BJ (cell line): ENCODE measurements at places on chromosomes 3 and 15. TPM values are rescaled to one million over a fixed set of nuclear protein-coding genes. Genes with fewer than 3 reads are reported as not detected.

DNA sequence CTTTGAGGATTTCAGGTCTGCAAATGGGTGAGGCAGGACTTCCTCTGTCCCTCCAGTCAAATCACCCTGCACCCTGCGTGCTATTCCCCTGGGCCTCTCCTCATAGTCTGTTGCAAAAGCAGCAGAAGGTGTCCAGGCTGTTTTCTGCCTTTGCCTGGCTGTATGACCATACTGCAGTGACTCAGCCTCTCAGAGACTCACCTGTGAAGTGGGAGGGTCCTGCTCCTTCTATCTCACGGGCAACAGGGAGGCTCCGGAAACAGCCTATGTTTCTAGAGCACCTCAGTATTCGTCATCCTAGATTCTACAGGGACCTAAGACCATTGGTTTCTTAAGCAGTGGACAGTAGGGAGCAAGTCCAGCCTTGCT lies 216.4 kb downstream of the TLE3 start:
- no peak for DNase-seq

- no peak for DNase-seq
Measured at GRCh38 chr15:94298364-94298763, 67.0 kb downstream of the MCTP2 start.

GRCh38 chr3:194184265-194184751 lies 48.4 kb downstream of the HES1 start:
- DNase-seq: no peak

GRCh38 chr3:42725454-42725853 lies 22.9 kb upstream of the HHATL start:
- DNase-seq: no peak

GRCh38 chr3:175512700-175513099 lies 653.6 kb downstream of the NAALADL2 start:
- DNase-seq: no peak

- no peak for DNase-seq
Measured at GRCh38 chr3:42276141-42277132, 10.5 kb upstream of the CCK start.

GRCh38 chr3:149900322-149900721 lies 70.4 kb downstream of the PFN2 start:
- DNase-seq: no peak

DNA sequence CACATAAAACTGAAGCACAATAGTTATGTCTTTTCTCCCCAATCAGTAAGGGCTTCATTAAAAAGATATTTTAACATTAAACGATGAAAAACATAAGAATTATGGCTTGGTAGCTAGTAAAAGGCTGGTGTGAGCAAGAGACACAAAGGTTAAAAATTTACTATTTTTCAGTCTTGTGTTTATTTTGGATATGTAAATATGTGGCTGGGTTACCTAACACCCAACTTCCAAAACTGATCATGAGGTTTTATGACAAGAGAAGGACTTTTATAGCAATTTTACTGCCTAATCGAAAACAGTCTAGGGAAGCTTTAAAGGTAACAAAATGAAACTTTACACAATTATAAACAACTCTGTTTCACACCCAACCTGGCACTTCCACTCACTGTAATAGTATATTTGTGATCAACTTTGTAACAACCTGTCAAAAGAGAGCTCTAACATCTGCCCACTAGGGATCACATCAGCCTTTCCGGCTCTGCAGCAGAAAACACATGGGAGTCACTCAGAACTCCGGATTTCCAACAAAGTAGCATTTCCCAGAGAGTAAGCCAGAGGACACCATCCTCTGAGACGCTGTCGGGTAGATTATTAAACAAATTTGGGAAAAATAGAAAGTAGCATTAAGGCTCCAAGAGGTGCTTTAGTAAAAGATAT lies 123.4 kb upstream of the C2CD4B start:
- DNase-seq: no peak

GRCh38 chr3:192896208-192896607 lies 21.4 kb downstream of the MB21D2 start:
- DNase-seq: no peak

GRCh38 chr15:85131915-85132314 lies 150.3 kb downstream of the PDE8A start:
- no peak for DNase-seq

DNA sequence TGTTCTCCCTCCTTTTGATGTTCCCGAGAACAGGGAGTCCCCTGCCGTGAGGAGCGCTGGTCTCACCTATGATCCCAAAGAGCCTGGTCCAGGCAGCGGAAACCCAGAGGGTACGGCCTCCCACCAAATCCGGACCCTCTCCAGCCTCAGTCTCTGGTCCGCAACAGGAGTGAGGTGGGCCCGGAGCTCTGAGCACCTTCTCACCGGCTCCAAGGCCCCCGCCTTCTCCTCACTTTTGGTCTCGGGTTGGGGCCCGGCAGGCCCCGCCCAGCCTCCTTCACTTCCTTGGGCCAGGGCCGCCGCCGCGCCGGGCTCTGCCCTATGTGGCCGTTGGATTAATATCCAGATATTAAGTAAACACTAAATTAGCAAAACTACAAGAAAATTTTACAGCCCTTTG lies 5.7 kb upstream of the SKOR1 start:
- no peak for DNase-seq

DNA sequence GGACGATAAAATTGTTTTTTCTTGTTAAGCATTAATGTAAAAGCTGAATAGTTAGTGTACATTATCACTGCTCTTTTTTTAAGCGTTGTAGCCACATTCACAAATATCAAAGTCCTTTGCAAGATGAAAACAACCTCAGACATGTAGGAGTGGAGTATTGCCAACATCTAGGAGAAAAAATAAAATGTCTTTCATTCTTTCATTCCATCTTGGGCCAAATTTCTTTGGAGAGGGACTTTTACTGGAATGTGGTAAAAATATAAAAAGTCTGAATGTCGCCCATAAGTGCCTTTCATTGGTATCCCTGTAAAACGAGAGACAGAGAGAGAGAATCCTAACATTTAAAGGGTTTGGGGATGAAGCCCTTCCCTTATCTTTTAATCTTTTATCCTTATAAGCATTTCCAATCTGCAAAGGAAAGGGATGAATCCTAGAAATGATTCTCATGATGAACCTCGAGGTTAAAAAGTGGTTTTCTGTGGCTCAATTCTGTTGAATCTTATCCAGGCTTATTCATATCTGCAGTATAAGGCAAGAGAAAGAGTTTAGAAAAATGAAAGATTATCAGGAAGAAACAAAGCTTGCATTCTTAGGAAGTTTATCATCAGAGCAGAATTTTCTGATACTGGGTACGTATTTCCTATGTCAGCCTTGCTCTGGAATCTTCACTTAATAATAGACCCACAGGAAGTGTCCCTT lies 1031.7 kb downstream of the MCTP2 start:
- DNase-seq: peak; percentile 70

- no peak for DNase-seq
Measured at GRCh38 chr15:99137111-99137546, 32.2 kb downstream of the SYNM start.

DNA sequence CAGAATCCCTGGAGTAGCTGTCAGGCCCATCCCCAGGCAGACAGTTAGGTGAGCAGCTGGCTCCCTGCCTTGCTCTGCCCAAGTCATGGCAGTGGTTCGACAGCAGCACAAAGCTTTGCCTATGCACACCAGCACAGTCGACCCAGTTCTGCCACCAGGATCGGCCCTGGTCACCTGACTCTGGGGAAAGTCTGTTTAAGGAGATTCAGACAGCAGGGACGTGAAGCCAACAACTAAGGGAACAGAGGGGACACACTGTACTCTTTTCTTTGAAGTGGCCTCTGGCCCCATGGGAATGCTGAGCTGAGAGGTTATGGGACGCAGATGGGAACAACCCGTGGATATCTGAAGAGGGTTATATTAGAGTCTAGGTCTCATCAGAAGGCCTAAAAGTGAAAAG lies 134.8 kb downstream of the CHDH start:
- no peak for DNase-seq

DNA sequence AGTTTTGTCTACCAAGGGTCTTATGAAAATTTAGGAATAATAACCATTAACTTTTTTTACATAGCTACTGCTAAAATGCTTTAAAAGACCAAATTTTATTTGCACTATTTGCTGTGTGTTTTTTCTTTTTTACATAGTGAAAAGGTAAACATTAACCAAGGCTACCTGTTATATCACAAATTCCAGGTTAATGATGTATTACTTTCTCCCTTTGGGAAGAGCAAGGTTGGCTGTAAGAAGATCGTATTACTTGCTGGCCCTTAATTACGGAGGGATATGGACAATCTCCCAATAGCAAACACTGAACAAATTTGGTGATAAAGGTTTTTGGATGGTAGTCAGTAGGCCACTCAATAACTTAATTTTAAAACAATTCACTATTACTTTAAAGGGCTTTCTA lies 22.4 kb downstream of the LRRC58 start:
- DNase-seq: no peak

- DNase-seq: no peak
Measured at GRCh38 chr3:117282566-117282965, 573.0 kb downstream of the TUSC7 start.

- DNase-seq: no peak
Measured at GRCh38 chr3:127748754-127749327, 73.5 kb downstream of the MGLL start.

- no peak for DNase-seq
Measured at GRCh38 chr15:39447881-39448280, 133.0 kb upstream of the THBS1 start.

DNA sequence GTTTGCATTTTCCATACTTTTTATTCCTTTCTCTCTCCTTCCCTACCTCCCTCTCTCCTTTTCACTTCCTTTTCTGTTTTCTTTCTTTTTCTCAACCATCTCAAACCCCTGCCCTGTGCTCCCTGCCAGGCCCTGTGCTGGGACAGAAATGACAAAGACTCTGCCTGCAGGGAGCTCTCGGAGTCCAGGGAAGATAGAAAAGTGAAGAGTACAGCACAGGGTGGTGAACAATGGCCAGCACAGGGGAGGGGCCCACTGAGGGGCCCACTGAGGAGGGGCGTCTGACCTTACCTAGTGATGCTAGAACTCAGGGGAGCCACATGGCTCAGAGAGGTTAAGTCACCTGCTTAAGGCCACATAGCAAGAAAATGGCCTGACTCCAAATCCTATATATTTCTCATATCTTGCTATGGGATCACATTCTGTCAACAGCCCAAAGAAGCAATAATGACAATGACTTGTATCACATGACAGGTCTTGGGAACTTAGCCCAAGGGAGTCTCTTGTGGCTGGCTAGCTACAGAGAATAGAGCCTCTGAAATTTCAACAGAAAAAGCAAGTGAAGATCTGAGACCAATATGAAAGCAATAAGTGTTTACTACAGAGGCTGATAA lies 44.3 kb upstream of the ATP2B2 start:
- DNase-seq: no peak

- DNase-seq: peak; percentile 41
Measured at GRCh38 chr3:158918008-158918407, 116.2 kb downstream of the MFSD1 start.

DNA sequence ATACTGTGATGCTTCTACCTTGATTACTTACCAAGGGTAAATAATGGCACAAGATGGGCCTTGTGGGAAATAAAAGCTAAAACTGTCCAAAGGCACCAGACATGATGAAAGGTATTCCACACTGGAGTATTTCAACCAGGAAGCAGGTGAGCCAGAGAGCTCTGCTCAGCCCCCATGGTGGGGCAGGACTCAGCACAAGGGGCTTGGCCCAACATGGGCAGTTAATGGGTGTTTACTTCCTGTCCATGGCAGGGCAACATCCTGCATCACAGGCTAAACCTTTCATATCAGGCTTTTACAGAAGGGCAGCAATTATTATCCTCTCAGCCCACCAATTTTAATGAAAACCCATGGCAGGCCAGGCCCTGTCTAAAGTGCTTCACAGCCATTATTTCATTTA lies 38.2 kb downstream of the MAGI1 start:
- no peak for DNase-seq

- DNase-seq: no peak
Measured at GRCh38 chr3:194375473-194376240, 6.1 kb upstream of the LRRC15 start.

DNA sequence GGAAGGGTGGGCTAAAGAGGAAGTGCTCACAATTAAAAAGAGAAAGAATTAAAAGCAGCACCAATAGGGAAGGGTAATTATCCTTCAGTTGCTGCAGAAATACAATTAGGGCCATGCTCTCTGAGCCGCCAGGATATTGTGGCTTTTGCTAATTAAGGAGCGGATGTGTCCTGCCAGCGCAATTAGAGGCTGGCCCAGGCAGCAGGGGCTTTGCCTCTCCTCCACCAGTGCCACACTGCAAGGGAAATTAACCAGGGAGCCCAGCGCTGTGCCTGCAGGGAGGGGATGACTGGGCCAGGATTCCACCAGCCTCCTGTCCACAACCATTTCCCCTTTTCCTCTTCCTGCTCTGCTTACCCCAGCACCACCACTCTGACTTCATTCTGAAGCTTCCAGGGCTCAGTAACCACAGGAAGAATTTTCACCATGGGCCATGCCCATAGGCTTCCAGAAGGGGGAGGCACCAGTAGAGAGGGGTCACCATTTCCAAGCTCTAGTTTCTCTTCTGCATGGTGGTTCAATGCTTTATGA lies 10.4 kb upstream of the AEN start:
- no peak for DNase-seq

DNA sequence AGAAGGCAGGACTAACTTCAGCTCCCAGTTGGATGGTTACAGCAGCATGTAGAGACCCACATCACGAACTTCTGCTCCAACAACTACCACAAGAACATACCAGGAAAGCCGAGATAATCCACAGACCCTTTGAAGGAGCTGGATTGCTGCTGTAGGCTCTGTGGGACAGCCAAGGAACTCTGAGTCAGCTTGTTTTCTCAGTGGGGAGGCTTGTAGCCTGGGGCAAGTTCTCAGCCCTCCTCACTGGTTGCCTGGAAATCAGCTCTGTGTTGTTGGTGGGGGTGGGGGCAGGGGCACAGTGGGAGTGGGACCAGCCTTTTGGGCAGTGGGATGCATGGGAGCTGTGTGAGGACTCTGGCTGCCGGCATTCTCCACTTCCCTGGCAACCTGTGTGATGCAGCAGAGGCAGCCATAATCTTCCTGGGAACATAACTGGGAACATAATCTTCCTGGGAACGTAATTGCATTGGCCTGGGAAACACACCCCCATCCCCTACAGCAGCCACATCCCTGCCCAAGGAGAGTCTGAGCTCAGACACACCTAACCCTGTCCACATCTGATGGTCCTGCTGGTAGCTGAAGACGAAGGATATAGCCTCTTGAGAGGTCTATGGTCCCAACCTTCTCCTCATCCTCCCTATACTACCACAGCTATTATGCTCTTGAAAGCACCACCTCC lies 153.1 kb downstream of the PEAK1 start:
- DNase-seq: peak; percentile 52

GRCh38 chr3:160778480-160778879 lies 22.4 kb downstream of the PPM1L start:
- no peak for DNase-seq

PEX11A gene
- polyA plus RNA-seq: 8.5 and 8.9 TPM in 2 replicates

TMEM207 gene
- not detected in 2 replicates for polyA plus RNA-seq

GPR62 gene
- not detected in 2 replicates for polyA plus RNA-seq

FANCD2OS gene
- polyA plus RNA-seq: not detected in 2 replicates

AHSG gene
- not detected in 2 replicates for polyA plus RNA-seq

EFL1 gene
- polyA plus RNA-seq: 13.0 and 20.7 TPM in 2 replicates

ITIH4 gene
- polyA plus RNA-seq: 0.49 and 1.4 TPM in 2 replicates

FSTL1 gene
- 3,514 and 4,020 TPM in 2 replicates for polyA plus RNA-seq

ATP10A gene
- 20.4 and 28.0 TPM in 2 replicates for polyA plus RNA-seq

OSTN gene
- polyA plus RNA-seq: not detected in 2 replicates

SLCO2A1 gene
- 2.6 and 5.4 TPM in 2 replicates for polyA plus RNA-seq

SHF gene
- 3.9 and 5.2 TPM in 2 replicates for polyA plus RNA-seq

NOX5 gene
- polyA plus RNA-seq: 0.50 and 0.86 TPM in 2 replicates

ROPN1B gene
- not detected in 2 replicates for polyA plus RNA-seq

PLA2G4E gene
- polyA plus RNA-seq: not detected in 2 replicates

CMTM7 gene
- 12.7 and 13.7 TPM in 2 replicates for polyA plus RNA-seq

SGO1 gene
- polyA plus RNA-seq: 1.6 and 3.1 TPM in 2 replicates

CHD2 gene
- polyA plus RNA-seq: 38.2 and 47.3 TPM in 2 replicates

RAP2B gene
- 7.0 and 7.2 TPM in 2 replicates for polyA plus RNA-seq

KIF7 gene
- polyA plus RNA-seq: 5.4 and 7.5 TPM in 2 replicates

NR2F2 gene
- 47.0 and 50.0 TPM in 2 replicates for polyA plus RNA-seq
